ENCODE measurements at places on chromosomes 3 and 15.
A peak's percentile ranks its signal among the peaks of the same experiment; 100 is the strongest.

DNA sequence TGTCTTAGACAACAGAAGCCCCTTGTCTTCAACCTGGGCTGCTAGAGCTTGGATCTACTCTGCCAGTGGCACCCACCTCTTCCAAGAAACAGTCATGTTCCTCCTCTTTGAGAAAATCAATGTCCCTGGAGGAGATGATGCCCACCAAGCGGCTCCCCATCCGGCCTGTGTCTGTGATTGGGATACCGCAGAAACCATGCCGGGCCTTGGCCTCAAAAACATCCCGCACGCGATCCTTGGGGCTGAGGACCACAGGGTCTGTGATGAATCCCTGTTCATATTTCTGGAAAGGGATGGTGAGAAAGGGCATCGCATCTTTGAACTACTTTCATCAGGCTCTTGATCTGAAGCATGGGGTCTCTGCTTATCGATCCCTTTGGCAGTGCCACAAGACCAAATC lies 1.6 kb downstream of the IMPDH2 start:
- no peak for DNase-seq

- DNase-seq, result no peak
These were observed 4.7 kb upstream of the P2RY1 start for GRCh38 chr3:152830245-152830644.

DNA sequence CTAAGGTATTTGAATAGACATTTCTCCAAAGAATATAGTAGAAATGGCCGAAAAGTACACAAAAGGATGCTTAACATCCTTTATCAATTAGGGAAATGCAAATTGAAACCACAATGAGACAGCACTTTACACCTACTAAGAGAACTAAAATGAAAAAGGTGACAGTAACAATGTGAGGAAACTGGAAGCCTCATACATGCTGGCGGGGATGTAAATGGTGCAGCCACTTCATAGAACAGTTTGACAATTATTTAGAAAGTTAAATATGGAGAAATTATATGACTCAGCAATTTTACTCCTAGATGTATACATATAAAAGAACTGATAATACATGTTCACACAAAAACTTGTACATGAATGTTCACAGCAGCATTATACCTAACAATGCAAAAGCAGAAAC lies 13.4 kb downstream of the SPICE1 start:
- no peak for DNase-seq

- DNase-seq, result no peak
These were observed 9.4 kb upstream of the CCR2 start for GRCh38 chr3:46344476-46344875.

DNA sequence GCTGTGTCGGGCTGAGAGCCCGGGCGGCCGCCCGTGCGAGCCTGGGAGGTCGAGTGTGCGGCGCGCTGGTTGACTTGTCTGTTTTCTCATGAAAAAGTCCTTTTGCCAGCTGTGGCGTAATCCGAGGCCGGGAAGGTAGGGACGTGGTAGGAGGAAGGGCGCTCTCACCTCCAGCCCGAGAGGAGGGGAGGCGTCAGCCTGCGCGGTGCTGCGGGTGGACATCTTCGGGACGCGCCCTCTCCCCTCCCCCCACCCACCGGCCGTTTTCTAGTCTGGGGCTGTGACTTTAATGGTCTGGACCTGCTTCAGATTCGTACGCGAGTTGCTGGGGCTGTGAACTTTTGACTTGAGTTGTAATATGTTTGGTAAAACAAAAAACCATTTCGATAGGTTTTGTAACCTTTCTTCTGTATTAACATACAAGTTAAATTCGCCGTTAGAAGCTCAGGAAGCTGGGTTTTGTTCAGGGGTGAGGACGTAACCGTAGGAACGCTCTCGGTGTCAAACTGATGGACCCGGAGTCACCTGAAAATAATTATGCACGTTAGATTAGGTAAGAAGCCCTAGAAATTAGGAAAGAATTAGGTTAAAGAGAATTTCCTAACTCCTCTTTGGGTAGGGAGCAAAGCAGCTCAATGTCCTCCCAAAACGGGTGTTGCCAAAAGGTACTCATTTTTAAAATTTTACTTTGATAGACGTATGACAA lies 762 bp downstream of the NCK1 start:
- peak; percentile 61 for DNase-seq

DNA sequence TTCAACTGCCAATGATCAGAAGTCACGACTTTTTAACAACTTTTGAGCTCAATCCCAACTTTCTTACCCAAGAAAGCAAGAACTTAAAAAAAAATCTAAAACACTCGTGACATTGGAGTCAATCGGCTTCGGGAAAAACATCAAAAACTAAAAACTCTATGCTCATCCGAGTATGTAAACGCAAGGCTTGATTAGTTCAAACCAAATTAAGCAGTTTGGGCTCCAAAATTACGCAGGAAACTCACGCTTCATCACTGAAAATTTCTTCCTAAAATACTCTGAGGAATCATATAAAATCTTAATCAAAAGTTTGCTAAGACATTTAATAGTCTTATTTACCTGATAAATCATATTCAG lies 1.6 kb downstream of the TRA2B start:
- DNase-seq, result no peak

- no peak for DNase-seq
These were observed 57.2 kb upstream of the USP3 start for GRCh38 chr15:63447017-63447676.

- DNase-seq, result no peak
These were observed 6.3 kb downstream of the SH3BP5 start for GRCh38 chr3:15326037-15326436.

DNA sequence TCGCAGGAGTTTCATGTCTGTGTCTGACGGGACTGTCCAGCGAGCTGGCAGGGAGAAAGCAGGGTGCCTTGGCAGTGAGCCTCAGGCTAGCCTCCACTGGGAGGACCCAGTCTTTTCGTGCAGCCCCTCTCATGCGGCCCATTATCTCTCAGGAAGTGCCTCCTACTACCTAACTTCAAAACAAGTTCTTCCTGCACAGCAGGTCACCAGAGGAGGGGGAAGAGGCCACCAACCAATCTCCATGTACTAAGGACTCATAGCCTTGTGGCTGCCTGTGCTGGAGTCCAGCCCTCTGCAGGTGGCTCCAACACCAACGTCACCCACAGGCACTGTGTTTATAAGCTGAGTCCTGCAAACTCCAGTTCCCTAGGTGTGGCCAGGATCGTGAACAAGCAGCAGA lies 4.8 kb downstream of the VIPR1 start:
- no peak for DNase-seq

DNA sequence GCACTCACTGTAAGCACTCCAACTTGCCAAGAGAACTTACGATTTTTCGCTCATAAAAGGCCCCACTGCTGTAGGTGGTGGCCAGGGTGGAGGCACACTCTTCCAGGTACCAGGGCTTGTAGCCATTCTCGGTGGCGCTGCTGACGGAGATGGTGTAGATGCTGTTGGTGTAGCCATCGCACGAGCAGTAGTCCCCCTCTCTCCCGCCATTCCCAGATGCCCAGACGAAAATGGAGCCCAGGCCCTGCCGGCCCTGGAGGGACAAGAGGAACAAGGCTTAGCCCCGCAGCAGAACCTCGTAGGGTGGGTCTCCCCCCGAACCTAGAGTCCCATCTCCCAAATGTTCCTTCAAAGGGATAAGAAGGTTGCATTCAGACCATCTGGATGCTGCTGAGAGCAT lies 96.3 kb downstream of the PCSK6 start:
- no peak for DNase-seq

- DNase-seq, result no peak
These were observed 62.3 kb upstream of the TNFAIP8L3 start for GRCh38 chr15:51156957-51157356.

DNA sequence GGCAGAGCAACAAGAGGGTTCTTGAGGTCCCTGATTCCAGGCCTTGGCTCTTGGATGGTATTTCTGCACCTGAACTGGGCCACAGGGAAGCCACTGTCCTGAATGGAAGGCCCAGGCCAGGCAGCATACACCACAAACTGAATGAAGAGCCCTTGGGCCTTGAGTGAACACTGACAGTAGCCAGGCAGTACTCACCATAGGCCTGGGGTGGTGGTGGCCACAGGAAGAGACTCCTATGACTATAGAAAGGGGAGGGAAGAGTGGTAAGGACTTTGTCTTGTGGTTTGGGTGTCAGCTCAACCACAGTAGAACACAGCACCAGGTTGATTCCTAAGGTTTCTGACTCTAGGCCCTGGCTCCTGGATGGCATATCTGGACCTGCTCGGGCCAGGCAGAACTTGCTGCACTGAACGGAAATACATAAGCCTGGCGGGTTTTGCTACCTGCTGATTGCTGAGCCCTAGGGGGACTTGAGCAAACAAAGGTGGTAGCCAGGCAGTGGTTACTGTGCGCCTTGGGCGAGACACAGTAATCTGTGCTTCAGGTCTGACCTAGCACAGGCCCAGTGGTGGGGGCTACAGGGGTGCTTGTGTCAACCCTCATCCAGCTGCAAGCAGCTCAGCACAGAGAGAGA lies 241.4 kb downstream of the ISL2 start:
- no peak for DNase-seq

DNA sequence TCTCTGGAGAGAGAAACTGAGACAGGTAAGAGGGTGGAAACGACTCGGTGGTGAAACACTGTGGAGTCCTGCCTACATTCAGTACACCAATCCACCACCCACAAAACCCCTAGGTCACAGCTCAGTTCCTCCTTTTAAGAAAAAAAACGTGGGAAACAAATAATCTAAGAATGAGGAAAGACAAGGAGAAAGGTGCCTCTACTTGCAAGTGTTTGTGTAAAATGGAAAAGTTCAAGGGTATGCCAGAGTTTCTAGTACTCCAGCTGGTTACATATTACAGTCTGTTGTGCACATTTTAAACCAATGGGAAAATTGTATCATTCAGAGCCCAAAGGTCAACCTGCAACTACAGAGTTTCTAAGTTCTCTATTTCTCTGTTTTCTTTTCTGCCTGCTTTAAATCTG lies 32.2 kb downstream of the HGD start:
- no peak for DNase-seq

GRCh38 chr3:147015334-147015733 lies 391.0 kb downstream of the ZIC4 start:
- no peak for DNase-seq

GRCh38 chr3:105274958-105275357 lies 91.8 kb upstream of the ALCAM start:
- peak; percentile 78 for DNase-seq

DNA sequence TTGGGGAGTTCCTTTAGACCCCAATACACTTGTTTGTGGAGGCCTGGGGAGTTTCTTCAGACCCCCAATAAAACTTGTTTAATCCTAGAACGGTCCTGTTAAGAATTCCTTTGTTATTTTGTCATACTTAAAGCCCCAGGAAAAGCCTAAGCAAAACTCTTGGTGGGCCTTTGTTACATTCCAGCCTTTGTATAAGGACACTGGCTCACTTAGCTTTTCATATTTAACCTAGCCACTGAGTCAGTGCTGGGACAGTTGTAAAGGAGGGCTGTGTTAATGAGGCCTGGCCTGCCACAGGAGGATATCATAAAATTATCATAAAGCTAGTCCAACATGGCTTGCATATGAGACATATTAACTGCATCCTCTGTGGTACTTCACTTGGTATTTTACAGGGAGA lies 760.1 kb downstream of the ZNF385D start:
- DNase-seq, result peak; percentile 44

- no peak for DNase-seq
These were observed 1012.7 kb upstream of the CADM2 start for GRCh38 chr3:83946049-83946448.

- peak; percentile 48 for DNase-seq
These were observed 20.7 kb upstream of the GSK3B start for GRCh38 chr3:120114981-120115380.

DNA sequence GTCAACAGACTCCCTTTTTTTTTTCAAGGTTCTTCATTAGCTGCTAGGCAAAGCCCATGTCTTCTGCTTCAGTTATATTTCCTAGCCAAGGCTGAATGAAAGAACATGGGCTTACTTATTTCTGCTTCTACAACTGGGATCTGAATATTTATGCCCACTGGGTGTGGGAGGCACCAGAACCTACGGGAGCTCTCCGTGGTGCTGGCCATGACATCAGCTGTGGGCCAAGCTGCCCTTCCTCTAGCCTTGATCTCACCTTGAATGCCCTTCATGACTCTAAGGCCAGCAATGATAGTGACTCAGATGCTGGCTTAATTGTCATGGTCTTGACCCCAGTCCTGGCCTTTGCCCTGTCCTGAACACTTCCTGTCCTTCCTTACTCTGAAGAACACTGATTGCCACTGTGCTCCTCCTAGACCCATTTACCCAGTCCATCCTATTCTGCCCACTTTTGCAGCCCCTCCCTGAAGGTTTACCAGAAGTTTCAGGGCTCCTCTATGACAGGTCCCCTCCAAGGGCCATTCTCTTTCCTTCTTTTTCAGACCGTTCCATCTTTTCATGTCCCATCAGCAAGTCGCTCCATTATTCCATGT lies 32.8 kb upstream of the PRR20G start:
- peak; percentile 25 for DNase-seq

DNA sequence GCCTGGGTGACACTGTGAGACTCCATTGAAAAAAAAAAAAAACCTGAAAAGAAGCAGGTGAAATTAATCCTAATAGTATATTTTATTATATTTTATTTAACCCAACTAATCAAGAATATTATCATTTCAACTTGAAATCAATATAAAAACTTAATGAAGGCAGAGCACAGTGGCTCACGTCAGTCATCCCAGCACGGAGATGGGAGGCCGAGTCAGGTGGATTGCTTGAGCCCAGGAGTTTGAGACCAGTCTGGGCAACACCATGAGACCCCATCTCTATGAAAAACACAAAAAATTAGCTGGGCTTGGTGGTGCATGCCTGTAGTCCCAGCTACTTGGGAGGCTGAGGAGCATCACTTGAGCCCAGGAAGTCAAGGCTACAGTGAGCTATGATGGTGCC lies 33.3 kb upstream of the SLC41A3 start:
- no peak for DNase-seq

DNA sequence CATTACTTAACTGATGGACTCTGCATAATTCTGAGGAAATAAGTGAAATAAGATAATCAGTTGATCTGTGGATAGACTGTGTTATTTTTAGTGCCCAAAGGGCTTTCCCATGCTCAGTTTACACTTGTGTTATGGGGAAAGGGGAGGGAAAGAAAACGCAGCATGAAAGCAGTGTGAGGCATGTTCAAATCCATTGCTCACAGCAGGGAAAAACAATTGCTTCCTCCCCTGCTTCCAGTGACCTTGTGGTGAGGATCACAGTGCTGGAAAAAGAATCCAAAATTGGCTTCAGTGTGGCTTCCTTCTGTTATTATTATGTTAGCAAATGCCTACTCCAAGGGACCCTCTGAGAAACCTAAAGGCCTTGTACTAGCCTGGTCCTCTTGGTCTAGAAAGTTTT lies 285.1 kb upstream of the CDIN1 start:
- peak; percentile 33 for DNase-seq
